Stimulated activated CD8-positive, alpha-beta memory T cell treated with anti-CD3 and anti-CD28 coated beads, Interleukin-4, amount 100 ng/mL, for 1 hour (primary cell): ENCODE measurements at places on chromosomes 12 and 14.

DNA sequence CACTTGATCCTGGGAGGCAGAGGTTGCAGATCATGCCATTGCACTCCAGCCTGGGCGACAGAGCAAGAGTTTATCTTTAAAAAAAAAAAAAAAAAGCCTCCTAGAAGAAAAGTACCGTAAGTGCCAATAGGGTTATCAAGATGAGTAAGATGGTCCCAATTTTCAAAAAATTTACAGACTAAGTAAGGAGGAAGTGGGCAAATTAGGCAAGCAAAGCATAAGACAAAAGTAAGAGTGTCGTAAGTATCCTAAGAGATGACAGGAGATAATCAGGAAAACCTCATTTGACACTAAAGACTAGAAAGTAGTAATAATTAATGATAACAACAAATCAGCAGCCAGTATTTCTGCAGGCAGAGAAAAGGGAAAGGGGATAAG is 12.2 kb downstream of the PYM1 start:
- no peak for DNase-seq

DNA sequence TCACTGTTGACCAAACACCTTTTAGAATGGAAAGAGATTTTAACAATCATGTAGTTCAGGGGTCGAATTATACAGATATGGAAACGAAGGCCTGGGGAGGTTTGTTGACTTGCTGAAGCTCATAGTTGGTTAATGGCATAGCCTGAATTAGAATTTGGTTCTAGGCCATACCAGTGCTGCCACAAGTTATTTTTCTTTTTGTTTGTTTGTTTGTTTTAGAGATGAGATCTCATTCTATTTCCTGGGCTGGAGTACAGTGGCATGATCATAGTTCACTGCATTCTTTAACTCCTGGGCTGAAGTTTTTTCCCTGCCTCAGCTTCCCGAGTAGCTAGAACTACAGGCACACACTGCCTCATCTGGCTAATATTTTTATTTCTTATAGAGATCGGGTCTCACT is 25.4 kb upstream of the ALG10B start:
- no peak for DNase-seq

DNA sequence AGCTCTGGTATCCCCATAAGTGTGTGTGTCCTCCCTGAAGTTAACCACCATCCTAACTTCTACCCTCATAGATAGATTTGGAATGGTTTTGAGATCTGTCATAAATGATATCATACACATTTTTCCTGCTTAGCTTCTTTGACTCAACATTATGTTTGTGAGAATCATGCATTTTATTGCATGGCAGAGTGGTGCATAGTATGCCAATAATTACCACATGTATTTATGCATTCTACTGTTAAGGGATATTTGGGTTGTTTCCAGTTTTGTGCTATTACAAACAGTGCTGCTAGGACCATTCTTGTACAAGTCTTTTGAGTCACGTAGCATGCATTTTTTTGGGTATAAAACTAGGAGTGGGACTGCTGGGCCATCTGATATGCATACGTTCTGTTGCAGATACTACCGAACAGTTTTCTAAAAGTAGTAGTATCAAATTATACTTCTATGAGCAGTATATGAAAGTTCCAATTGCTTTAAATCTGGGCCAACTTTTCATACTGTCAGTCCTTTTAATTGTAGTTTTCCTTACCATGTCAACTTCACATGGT is 13.4 kb downstream of the GRIP1 start:
- DNase-seq = no peak

- no peak for DNase-seq
These were observed 201.4 kb downstream of the KIF26A start for GRCh38 chr14:104339829-104340228.
